Esophagus squamous epithelium (tissue), 5 donors: ENCODE measurements at places on chromosomes 3 and 15. TPM values are rescaled to one million over a fixed set of nuclear protein-coding genes. Genes with fewer than 3 reads are reported as not detected.

- DNase-seq = no peak
These were observed 25.4 kb downstream of the SEMA6D start for GRCh38 chr15:47742742-47743141.

SPATA12 gene
- total RNA-seq = not detected

DNA sequence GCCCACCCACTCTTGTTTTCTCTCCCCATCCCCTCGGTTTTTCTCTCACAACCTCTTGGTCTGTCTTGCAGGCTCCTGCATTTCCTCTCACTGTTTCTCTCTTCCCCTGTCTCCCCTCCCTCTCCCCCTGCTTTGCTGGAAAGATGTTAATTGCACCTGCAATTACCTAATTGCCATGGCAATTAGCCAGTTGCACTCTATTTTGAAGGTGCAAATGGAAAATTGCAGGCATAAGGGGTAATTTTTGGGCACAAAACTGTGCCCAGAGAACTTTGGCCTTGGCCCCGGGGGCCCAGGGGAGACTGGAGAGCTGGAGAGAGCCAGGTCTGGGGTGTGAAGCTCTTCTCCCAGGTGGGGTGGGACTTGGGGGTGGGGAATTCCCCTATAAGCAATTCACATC is 164.5 kb upstream of the TLE3 start:
- DNase-seq = no peak

PDIA5 gene
- 11.4 TPM for total RNA-seq

DNA sequence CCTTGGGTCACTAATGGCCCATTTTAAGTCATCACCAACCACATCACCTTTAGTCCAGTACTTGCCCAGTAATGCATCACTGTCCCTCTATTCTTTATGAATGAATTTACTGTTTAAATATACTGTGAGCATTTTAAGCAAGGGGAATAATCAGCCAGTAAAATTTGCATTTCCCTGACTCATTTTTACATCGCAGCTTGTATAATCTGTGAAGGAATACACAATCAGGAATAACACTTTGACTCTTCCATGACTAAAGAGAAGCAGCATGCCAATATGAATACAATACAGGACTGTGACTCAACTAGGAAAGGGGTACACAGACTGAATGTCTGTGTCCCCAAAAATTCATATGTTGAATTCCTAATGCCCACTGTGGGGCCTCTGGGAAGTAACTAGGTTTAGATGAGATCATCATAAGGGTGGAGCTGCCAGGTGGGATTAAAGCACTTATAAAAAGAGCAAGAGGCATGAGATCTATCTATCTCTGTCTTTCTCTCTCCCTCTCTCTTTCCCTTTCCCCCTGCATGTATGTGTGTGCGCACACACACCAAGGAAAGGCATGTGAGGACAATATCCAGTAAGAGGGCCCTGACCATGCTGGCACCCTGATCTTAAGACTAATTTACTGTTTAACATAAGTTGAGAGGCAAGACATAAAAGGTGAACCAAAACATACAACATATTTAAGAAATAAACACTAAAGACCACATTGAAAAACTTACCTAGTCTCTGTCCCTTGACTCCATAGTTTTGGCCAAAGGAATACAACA is 12.1 kb downstream of the B4GALT4 start:
- no peak for DNase-seq

CRYGS gene
- total RNA-seq = 1.3 TPM

GRCh38 chr3:151864423-151865101 is 8.9 kb upstream of the SUCNR1 start:
- DNase-seq = no peak

- no peak for DNase-seq
These were observed 15.1 kb upstream of the STAB1 start for GRCh38 chr3:52479877-52480575.

DNA sequence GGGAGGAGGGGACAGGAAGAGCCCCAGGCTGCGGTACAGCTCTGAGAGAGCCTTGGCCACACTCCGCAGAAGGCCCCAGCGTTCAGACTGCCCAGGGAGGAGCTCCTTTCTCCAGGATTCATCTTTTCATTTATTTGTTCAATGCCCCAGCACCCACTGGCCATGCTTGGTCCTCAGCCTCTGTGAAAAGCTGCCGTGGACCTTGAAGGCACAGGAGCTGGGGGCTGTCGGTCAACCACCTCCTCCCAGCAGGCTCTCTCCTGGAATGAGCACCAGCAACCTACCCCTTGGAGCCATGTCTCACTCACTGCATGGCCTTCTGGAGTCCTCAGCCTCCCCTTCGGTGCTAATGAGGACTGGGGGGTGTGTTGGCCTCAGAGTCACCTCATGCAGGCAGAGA is 21.6 kb upstream of the PRR23E start:
- no peak for DNase-seq

DNA sequence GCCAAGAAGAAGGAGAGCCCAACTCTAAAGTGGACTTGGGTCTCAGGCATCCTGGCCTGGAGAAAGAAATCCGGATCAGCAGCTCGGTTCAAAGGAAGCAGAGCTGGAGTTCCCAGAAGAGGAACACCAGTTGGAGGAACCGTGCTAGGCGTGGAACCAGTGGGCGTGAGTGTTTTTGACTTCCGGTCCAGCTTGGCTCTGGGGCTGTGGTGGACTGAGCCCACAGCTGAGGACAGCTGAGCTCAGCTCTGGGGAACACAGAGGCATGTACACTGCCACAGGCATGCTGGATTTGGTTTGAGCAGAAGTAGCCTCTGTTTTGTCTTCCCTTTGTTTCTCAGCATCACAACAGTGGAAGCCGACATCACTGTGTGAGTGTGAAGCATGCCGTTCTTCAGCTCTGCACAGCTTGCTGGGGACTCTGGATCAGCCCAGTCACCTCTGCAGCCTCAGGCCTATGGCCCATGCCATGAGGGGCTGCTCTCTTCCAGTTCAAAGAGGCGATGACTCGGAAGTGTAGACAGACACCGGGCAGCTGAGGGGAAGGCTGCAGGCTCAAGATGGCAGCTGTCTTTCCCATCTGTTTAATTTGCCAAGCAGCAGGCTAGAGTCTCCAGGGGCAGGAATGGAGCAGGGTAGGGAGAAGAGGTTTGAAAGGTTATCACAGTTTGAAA is 185.8 kb upstream of the UBE3A start:
- DNase-seq = no peak

DNA sequence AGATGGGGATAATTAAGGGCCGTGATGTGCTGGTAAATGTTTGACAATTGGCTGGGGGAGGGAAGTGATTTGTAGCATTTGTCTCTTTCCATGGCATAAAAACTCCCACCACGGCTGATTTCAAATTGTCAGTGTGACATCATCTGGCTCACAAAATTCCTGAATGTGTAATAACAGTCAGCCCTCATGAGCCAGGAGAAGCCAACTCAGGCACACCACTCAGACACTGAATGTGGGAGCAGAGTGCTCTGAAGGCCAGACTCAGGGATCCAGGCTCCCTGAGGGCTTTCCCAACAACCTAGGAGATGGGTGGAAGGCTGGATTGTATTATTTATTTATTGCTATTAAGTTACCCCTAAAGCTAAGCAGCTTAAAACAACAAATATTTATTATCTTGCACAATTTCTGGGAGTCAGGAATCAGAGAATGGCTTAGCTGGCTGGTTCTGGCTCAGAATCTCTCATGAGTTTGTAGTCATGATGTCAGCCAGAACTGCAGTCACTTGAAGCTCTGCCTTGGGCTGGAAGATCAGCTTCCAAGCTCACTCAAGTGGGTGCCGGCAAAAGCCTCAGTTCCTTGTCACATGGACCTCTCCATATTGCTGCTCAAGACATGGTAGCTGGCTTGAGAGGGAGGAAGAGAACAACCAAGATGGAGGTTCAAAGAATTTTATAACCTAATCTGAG is 6.5 kb upstream of the CPEB1 start:
- no peak for DNase-seq

CCR2 gene
- total RNA-seq = 2.1 TPM

DNA sequence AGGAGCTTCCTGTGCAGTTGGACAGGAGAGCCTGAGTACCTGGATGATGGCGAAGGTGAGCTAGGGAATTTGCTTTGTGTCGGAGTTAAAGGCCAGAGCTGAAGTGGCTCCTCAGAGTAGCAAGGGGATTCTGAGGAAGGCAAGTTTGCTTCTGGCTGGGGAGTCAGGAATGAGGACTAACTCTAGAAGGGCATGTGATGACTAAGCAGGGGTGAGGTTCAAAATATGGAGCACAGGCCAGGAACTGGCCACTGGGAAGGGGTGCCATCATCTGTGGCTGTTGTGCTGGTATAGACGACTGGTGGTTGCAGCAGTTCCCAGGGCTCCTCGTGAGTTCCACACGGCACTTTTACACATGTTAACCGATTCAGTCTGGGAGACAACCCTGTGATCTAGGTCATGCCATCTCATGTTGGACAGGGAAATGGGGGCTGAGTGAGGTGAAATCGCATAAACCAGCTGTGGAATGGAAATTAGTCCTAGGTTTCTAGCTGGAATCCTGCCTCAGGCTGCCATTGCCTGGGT is 100.8 kb downstream of the EEFSEC start:
- DNase-seq = no peak

DNA sequence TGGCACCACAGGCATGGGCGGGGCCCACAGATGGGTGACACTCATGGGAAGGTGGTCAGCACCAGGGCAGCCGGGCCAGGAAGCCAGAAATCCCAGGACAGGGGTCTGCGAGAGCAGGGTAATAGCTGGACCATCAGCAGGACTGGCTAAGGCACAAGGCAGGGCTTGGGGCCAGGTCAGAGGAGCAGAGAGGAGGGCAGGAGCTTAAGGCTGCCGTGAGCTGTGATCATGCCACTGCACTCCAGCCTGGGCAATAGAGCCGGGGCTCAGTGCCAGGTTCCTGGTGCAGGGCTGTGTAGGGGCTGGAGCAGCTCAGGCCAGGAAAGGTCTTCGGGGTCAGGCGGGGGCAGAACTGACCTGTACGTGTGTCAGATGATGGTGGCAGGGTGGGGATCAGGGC is 64.2 kb upstream of the LINGO1 start:
- no peak for DNase-seq

EBLN2 gene
- total RNA-seq = 3.2 TPM

ADPRH gene
- total RNA-seq = 1.6 TPM

CLDN1 gene
- total RNA-seq = 59.6 TPM

GRCh38 chr3:19264424-19264823 is 116.1 kb downstream of the KCNH8 start:
- DNase-seq = no peak

DNA sequence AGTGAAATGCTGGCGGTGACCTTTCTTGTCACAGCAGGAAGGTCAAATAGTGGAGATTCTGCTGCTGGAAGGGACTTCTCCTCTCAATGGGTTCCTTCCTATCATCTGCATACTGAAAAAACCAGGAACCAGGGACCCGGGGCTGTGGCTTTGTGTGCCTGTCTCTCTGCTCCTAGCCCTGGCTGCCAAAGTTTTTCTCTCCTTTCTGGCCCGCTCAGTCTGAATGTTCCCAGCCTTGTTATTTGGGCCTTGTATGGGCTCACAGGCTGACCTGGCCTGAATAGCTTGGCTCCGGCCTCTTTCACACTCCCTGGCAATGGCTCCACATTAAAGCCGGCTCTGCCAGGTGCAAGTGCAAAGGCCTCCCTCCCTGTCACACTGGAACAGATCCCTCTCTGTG is 94.7 kb downstream of the LRIG1 start:
- DNase-seq = no peak

DNA sequence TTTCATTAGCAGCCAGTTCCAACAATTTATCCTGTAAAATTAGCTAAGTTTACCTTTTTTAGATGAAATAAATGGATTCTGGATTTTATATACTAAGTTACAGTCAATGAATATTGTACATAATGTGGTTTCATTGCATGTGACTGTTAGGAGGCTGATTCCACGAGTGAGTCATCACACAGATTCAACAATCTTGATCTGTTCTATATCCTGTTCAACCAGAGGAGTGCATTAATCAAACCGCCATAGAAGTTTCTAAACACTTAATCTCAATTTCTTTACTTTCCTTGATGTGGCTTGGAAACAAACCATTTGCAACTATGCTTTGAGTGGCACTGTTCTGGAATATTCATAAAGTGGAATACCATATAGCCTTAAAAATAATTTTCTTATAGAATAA is 15.3 kb downstream of the DNAJC13 start:
- no peak for DNase-seq

GRCh38 chr3:8555113-8555661 is 53.6 kb downstream of the LMCD1 start:
- no peak for DNase-seq

DNA sequence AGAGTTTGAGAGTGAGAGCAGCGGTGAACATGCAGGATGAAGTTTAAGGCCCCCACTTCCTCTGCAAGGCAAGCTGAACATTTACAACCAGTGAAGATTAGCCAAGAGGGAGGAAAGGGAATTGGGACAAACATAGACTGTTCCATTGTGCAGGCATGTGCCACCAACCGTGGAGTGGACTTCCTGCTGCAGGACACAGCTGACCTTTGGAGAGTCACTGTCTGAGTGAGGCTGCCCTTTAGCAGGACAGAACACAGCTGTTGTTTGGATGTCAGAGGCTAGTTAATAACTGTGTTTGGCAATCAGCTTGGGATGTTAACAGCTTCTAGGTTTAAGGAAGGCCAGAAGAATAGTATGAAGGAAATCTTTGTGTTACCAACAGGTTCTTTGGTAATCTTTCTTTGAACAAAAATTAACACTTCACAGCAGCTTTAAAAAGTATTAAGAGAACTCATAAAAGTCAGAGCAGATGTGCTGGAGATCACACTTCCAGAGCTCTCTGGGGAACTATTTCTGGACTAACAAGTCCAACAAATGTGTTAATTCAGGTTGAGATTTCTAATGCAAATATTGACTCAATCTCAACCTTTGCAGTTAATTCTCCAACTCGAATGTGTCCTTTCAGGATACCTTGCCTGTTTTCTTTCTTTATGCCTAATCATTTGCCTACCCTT is 31.4 kb downstream of the CTDSPL start:
- no peak for DNase-seq

C3orf62 gene
- 3.3 TPM for total RNA-seq

FBXW12 gene
- total RNA-seq = not detected

DNA sequence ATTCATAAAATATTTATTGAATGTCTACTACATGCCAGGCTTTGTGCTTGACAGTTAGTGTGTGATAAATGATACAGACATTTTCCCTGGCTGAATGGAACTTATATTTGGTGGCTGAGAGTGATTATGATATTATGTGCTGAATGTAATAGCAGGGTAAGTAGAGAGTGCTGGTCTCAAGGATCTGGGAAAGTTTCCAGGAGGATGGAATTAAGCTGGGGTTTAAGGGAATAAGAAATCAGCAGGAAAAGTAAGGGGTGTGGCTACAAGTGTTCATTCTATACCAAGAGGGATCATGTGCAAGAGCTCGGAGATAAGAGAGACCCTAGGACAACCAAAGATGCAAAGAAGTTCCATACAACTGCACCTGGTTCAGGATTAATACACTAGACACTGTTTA is 500.1 kb upstream of the CFAP20DC start:
- no peak for DNase-seq

- DNase-seq = no peak
These were observed 9.0 kb downstream of the DPH3 start for GRCh38 chr3:16255726-16256125.
